ENCODE measurements at places on chromosomes 4 and X.

DNA sequence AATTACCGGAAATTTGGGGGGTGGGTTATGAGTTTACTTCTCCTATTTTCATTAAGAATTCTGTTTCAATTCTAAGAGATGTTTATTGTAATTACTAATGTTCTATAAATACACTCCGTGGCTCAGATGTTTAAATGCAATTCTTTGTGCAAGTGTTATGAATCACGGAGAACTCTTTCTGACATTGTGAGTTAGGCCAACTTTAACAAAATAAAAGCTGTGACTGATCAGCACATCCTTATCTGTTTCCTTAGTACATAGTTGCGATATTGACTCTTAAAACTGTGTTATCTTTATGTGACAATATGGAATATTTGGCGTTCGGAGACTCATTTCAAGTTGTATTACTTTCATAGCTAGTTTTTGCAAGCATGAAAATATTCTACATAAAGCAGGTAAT, 902 bp downstream of the KLHL4 start:
- no peaks in the 10 kb centered on the region for H3K36me3 ChIP-seq
- H3K27me3 ChIP-seq = no peaks in the 10 kb centered on the region
- H3K4me3 ChIP-seq = peak overlapping the region; percentile 29

DNA sequence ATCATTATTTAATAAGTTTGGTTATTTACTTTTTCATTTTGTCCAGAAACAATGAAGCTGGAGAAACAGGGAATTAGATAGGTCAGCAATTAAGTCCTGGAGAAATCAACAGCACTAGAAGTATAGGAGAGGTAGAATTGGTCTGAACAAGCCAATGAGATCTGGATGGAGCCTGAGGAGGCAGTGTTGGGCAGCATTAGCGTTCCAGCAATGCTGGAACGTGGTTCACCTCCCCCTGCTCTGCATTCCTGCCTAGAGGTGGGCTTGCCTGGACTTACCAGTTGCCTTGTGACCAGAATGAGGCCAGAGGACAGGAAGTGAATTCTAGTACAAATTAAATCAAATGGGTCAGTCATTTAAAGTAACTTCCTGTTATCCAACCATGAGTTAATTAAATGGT, 4.6 kb downstream of the RASSF6 start:
- H3K4me1 ChIP-seq = no peaks in the 10 kb centered on the region
- DNase-seq = no peak
- no peaks in the 10 kb centered on the region for H3K36me3 ChIP-seq
- H3K4me3 ChIP-seq = no peak overlapping the region

- H3K27me3 ChIP-seq = no peaks in the 10 kb centered on the region
- no peak overlapping the region for H3K4me3 ChIP-seq
- no peaks in the 10 kb centered on the region for H3K4me1 ChIP-seq
- no peak overlapping the region for H3K27ac ChIP-seq
Measured at GRCh38 chr4:153518637-153519389, 52.7 kb downstream of the TMEM131L start.

DNA sequence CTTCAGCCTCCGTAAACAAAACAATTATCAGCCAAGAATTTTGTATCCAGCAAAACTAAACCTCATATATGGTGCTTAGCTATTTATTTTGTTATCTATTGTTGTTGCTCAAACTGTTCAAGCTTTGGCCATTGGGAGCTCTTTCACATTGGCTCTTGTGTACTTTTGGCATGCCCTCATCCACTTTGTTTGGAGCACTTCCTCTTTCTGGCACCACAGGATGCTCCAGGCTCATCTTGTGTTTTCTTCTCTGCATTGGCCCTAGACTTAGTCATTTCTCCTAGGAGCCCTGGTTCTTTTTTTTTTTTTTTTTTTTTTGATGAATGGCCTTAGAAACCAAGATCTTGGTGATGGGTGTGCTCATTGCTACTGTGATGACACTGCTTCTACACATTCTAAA, 74.5 kb downstream of the DIPK2B start:
- H3K27ac ChIP-seq = no peak overlapping the region
- no peaks in the 10 kb centered on the region for H3K4me1 ChIP-seq
- no peak overlapping the region for H3K4me3 ChIP-seq
- no peak for DNase-seq

DNA sequence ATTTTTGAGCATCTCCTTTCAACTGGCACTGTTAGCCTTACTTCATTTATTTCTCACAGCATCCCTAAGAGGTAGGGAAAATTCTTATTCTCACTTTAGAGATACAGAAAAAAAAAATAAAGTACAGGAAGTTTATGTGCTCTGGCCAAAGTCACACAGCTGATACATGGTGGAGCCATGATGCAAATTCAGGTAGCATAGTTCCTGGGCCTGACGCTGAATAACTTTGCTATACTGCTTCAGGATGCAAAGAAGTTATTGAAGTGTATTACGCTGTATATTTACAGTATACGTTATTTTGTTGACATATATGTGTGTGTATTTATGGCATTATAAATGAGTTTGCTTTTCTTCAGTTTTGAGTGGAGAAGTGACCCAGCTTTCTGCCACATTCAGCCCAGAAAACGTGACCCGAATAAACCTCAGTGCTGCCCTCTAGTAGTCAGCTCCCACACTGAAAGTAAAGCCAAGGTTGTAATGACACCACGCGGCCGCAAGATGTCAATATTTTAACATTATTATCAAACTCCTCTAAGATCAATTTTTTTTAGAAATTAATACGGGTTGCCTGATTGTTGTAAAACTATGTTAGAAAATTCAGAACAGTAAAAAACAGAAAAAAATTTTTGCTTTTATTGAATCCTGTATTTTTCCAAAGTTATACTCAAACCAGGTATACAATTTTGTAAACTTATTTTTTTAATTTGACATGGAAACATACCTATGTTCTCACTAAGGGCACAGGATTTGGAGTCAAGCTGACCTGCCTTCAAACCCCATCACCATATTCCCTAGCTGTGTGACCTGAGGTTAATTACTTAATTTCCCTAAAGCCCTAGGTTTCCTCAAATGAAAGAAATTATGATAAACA, 3.8 kb upstream of the GUCY2F start:
- DNase-seq = peak; percentile 60
- no peaks in the 10 kb centered on the region for H3K36me3 ChIP-seq
- H3K27me3 ChIP-seq = no peaks in the 10 kb centered on the region
- H3K4me1 ChIP-seq = no peaks in the 10 kb centered on the region

GRCh38 chr4:150949943-150950342, 65.1 kb downstream of the LRBA start:
- DNase-seq = no peak
- H3K4me1 ChIP-seq = no peaks in the 10 kb centered on the region
- no peaks in the 10 kb centered on the region for H3K27me3 ChIP-seq
- H3K4me3 ChIP-seq = no peak overlapping the region
- H3K36me3 ChIP-seq = no peaks in the 10 kb centered on the region
- no peak overlapping the region for H3K27ac ChIP-seq

- no peaks in the 10 kb centered on the region for H3K27me3 ChIP-seq
- no peak overlapping the region for H3K4me3 ChIP-seq
- no peaks in the 10 kb centered on the region for H3K36me3 ChIP-seq
- H3K27ac ChIP-seq = no peak overlapping the region
- H3K4me1 ChIP-seq = no peaks in the 10 kb centered on the region
- no peak for DNase-seq
Measured at GRCh38 chrX:31653422-31653821, 581.6 kb upstream of the FTHL17 start.

DNA sequence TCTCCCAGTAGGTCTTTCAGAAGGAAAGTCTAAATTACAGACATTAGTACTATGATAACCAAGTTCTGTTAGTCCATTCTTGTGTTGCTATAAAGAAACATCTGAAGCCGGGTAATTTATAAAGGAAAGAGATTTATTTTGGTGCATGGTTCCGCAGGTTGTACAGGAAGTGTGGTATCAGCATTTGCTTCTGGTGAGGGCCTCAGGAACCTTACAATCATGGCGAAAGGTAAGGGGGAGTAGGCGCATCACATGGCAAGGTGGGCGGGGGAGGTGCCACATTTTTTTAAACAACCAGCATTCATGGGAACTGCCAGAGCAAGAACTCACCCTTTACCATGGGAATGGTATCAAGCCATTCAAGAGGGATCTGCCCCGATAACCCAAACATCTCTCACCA, 26.2 kb upstream of the USP46 start:
- no peaks in the 10 kb centered on the region for H3K4me1 ChIP-seq
- H3K27me3 ChIP-seq = no peaks in the 10 kb centered on the region
- H3K36me3 ChIP-seq = no peaks in the 10 kb centered on the region

DNA sequence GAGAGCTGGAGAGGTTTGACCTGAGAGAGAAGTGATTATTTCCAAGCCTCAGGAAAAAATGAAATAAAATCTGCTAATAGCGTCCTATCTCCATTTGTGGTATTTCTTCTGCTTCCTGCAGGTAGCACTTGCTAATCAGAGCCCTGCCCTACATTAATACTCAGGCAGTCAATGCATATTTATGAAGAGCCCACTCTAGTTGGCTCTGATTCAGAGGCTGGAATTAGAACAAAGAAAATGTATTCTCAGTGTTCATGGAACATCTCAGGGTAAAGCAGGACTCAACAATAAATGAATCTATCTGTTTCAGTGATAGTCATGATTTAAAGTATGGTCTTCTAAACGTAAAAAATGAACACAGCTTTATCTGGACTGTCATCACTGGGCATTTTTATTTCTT, 1.4 kb upstream of the ATP8A1 start:
- no peaks in the 10 kb centered on the region for H3K4me1 ChIP-seq
- H3K4me3 ChIP-seq = no peak overlapping the region
- no peaks in the 10 kb centered on the region for H3K27me3 ChIP-seq
- no peaks in the 10 kb centered on the region for H3K36me3 ChIP-seq
- DNase-seq = no peak
- peak overlapping the region; percentile 87 for H3K27ac ChIP-seq
